ENCODE measurements at places on chromosomes 1 and 21.

GRCh38 chr1:53826367-53826766 lies 11.7 kb downstream of the NDC1 start:
- DNase-seq: no peak

- no peak for DNase-seq
These were observed 3.5 kb upstream of the ADORA1 start for GRCh38 chr1:203124011-203124410.

DNA sequence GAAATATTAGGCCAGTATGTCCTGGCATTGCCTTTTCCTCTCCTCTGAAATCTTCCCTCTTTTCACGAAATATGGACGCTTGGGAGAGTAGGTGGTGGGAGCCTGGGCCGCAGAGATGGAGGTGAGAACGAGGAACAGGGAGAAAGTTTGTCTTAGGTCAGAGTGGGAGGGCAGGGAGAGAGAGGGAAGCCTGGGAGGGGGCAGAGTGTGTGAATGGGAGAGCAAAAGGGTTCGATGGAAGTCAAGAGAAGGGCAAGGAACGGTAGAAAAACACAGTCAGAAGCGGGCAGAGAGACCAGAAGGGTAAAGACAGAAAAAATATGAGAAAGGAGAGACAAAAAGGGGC lies 1.2 kb downstream of the TRABD2B start:
- DNase-seq: no peak

DNA sequence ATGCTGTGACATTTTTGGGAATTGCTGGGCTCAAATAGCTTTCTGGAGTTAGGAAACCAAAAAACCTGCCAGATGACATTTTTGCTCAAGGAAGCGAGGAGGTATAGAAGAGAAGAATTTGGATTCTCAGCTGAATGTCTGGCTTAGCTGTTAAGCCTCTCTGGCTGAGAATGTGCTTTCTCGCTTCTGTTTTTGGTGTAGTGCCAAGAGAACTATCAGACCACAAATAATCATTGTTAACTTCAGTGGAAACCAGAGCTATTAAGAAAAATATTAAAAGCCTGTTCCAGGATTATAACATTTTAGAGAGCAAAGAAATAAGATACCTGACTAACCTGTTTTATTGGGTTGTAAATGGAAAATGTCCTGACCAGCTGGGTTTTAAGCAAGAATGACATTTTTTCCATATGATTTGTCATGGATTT lies 39.5 kb upstream of the DIPK1A start:
- DNase-seq: no peak

DNA sequence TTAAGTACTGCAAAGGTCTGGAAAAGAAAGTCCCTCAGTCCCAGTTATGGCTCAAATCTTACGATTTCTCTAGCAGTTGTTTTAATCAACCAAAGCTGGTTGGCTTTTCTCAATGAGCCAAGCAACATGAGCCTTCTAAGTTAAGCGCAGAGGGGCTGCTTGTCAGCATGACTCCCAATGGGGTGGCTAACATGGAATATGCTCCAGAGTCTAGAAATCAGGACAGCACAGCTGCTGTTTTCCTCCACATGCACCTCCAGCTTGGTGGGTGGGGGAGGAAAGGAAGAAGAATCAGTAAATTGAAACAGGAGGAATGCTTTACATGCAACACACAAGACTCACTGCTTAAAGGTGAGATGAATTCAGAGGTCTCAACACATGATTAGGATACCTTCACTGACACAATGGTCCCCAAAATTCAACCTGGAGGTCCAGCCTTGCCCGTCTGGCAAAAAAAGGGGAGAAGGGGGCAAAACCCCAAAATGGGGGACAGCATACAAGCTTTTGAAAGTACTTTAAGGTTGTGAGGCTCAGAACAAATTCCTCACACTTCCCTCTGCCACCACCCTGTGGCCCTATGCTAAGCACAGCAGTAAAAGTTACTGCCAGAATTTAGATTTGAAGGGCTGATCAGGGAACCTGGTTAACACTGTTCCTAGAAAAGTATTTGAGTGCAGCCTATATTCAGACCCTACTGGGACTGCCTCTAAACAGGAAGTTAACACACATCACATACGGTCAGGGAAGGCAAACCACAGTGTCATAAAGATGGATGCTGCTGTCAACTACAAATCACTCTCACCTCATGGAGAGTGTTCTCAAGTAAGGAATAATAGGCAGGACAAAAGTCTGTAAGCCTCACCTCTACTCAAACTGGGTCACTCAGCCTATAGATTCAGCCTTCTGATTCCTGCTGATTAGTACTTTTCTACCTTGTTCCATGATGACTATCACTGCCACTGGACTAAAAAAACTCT lies 2.6 kb downstream of the GATAD2B start:
- DNase-seq: no peak

GRCh38 chr1:228309326-228310067 lies 97.1 kb downstream of the TRIM11 start:
- DNase-seq: no peak

GRCh38 chr1:202221911-202222909 lies 28.6 kb downstream of the LGR6 start:
- DNase-seq: no peak

GRCh38 chr1:60896701-60897363 lies 185.5 kb upstream of the NFIA start:
- no peak for DNase-seq

- DNase-seq: peak; percentile 27
These were observed 4.5 kb downstream of the C1orf232 start for GRCh38 chr1:26164036-26164860.

- DNase-seq: no peak
These were observed 136.2 kb downstream of the NAV1 start for GRCh38 chr1:201675143-201675542.

GRCh38 chr1:94821636-94822305 lies 1.6 kb downstream of the SLC44A3 start:
- DNase-seq: no peak

GRCh38 chr1:2132222-2133038 lies 62.1 kb downstream of the FAAP20 start:
- DNase-seq: no peak

- no peak for DNase-seq
These were observed 410.1 kb upstream of the PLXNA2 start for GRCh38 chr1:208654241-208654640.

DNA sequence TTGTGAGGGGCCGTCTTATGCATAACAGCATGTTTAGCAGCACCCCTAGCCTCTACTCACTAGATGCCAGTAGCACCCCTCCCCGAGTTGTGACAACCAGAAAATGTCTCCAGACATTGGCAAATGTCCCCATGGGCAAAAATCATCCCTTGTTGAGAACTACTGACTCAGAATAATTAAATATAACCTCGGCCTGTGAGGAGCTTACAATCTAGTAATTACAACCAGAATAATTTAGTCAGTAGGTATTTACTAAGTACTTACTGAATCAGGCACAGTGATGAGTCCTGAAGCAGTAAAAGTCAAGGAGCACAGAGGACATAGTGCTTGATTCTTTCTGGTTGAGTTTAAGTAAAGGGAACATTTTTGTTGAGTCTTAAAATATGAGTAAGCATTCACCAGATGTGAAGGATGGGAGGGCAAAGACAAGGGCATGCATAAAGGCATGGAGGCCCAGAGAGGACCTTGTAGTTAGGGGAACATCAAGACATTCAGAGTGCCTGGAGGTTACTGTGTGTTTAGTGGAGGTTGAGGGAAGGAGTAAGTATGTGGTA lies 44.1 kb upstream of the KCNQ4 start:
- DNase-seq: no peak

GRCh38 chr1:111217183-111217910 lies 10.2 kb upstream of the CHI3L2 start:
- DNase-seq: no peak

DNA sequence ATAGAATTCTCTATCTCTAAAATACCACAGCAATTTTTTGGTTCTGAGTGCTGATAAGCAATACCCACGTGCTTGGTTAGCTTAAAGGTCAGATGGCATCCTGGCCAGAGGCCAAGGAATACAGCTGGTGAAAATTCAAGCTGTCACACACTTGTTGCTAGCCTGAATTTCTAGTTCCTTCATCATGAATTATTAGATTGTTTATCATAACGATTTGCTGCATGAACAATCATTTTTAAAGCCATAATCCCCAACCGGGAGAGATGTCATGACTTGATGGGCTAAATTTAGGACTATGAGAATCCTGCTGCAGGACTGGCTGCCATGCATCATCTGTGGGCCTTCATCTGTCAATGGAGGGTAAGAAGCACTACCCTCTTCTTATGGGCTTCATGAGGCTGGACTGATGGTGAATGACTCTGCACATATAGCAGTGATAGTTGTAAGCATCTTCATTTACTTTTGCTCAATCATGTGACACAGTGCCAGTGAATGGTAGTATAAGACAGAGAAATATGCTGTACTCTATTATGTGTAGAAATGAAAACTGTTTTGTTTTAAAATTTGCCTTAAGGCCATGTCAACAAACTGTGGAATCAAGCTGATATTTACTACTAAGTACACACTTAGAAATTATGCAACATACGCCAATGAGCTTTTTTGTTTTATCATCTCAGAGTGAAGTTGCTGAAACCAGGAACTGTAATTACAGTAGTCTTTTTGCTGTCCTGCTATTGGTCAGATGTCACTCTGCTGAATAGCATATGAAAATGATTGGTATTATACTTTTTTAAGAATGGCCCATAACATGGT lies 80.5 kb upstream of the RALGPS2 start:
- no peak for DNase-seq

DNA sequence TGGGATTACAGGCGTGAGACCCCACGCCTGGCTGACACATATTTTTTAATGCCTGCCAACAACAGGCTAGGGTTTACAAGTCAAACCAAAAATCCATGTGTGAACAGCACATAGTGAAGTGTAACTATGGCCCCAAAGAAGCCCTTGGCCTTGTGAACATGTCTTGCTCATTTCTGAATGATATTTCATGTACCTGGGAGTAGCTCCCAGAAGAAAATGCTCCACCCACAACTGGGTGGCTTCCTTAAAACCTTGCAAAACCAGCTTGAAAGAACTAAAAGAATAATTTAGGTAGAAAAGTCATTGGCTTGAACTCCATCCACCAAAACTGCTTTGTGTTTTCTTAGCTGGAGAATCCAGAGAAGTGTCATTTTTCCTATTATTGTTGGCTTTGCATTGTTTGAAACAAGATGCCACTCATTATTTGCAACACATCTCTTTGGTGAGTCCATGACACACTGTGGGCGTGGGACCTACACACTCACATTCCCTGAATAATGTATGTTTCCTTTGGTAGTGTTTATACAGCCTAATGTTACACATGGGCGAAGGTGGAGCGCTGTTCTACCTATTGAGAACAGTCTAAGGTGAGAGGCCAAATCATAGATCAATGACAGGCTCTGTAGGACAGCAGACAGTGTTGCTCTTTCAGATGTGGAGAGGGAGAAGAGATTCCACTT lies 28.5 kb upstream of the SDE2 start:
- no peak for DNase-seq

DNA sequence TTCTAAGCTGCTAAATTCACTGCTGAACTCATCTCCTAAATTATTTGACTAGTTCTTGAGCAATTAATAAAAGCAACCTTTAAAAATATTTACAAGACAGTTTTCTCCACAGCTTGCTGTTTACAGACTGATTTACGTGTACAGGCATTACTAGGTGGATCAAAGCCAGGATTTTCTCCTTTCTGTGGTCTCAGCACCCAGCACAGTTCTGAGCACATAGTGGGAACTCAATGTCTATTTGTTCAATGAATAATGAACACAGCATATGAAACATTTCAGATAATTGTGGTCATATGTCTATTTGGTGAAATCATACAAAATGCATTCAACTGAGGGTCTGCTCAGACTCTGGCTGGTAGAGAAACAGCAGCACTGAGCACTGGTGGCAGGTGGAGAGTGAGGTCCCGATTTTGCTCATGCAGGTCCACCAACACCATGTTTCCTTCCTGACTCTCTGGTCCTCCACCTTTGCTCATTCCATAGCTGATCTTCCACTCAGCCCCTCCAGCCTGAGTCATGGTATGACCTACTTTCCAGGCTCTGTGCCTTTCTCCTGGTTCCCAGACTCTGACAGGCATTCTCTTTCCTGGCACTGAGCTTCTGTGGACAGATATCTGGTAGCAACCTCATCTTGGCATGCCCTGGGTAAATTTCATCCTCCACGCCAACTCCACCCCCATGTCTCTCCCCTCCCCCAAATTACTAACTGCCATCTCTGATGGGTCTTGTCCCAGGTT lies 311.3 kb downstream of the TGFB2 start:
- DNase-seq: no peak

DNA sequence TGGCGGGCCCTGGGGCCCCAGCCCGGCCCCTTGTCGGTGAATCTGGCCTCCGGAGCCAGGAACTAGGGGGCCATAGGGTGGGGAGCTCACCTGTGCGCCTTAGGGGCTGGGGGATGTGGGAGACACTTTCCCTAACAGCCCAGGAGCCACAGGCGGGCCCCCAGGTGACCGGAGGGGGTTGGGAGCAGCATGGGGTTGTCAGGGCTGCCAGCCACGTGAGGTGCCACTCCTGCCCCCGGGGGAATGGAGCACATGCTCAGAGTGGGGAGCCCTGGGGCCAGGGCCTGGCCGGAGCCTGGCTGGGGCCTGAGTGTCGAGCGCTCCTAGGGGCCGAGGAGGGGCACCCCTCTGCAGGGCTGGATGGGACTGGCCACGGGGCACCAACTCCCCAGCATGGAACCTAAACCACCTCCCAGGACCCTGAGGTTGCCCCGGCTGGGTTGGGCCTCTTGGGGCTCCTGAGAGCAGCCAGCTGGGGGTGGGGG lies 19.9 kb downstream of the PRXL2B start:
- no peak for DNase-seq

GRCh38 chr1:117416546-117417125 lies 49.4 kb downstream of the MAN1A2 start:
- DNase-seq: no peak
